Stimulated activated CD4-positive, alpha-beta T cell treated with anti-CD3 and anti-CD28 coated beads, Interleukin-1b, Interleukin-23, amount 100 ng/mL, for 24 hours (primary cell): ENCODE measurements at places on chromosomes 12 and 14.

GRCh38 chr12:47110011-47110541, 30.3 kb upstream of the AMIGO2 start:
- no peak for DNase-seq

DNA sequence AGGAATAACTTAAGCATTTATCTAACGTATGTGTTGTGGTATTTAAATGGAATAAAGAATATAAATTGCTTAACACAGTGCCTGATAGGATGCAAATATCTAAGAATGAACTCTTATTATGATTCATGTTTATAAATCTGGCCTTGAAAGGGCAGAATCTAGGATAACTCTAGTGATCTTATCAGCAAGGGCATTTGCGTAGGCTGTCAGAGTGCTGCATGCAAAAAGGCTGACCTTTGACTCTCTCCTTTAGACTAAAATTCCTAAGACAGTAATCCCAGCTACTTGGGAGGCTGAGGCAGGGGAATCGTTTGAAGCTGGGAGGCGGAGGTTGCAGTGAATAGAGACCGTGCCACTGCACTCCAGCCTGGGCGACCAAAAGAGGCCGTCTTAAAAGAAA, 31.3 kb upstream of the ANP32D start:
- no peak for DNase-seq

DNA sequence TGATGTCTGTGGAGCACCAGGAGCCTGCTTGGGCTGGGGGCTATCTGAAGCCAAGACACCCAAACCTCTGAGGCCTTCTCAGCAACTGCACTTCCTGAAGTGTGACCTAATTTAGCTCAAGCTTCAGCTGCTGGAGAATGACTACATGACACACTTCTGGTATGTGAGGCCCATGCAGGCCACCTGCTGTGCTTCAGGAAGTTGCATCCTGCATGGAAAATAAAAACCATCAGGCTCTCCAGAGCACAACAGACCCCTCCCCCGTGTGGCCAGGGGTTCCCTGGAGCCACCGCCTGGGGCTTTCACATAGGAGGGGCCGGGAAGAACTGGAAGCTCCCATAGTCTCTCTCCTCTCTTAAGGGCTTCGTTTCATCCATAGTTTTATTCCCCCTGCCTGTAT, 217.7 kb downstream of the SLC15A4 start:
- DNase-seq, result no peak

GRCh38 chr14:34665785-34666435, 36.0 kb upstream of the SNX6 start:
- no peak for DNase-seq

DNA sequence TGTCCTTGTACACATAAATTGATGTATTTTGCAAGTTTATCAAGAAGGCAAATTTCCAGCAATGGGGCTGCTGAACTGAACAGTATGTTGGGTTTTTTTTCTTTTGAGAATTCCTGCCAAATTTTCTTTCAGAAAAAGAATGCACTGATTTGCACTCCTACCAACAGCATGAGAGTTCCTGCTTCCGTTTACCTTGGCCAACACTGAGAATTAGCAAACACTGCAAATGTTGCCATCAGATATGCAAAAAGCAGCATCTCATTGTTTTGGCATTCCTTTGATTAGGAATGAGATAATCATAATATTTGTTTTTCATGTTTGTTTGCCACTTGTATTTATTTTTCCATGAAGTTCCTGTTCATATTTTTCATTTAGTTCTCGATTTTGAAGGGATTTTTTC, 82.4 kb downstream of the RTN1 start:
- DNase-seq, result no peak

DNA sequence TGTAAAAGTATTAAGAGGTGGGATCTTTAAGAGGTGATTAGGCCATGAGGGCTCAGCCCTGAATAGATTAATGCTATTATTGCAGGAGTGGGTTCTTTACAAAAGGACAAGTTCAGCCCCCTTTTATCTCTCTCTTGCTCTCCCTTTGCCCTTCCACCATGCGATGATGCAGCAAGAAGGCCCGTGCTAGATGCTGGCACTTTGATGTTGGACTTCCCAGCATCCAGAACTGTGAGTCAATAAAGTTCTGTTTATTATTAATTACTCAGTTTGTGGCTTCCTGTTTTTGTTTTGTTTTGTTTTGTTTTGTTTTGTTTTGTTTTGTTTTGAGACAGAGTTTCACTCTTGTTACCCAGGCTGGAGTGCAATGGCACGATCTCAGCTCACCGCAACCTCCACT, 10.1 kb downstream of the RNASE1 start:
- no peak for DNase-seq

- DNase-seq, result no peak
Measured at GRCh38 chr12:124902916-124903315, 11.5 kb downstream of the UBC start.

DNA sequence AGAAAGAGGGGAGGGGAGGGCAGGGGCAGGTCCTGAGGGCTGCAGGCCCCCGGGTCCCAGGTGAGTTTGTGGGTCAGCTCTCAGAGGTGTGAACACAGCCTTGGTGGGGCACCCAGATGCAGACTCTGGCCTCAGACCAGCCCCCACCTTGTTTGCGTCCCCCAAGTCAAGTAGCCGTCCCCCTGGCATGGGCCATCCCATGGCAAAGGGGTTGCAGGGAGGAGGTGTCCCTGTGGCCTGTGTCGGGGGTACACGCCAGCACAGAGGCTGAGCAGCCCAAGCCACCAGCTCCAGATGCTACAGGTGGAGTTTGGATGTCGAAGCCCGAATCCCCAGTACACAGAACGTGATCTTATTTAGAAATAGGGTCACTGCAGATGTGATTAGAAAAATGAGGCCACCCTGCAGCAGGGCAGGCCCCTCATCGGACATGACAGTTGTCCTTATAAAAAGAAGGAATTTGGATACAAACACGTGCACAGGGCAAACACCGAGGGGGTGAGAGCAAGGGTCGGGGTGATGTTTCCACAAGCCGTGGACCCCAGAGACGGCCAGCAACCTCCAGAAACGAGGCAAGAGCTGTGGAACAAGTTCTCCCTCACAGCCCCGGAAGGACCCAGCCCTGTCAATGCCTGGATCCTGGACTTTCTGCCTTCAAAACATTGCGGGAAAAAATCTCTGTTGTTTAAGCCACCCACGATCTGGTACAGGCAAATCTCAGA, 141.2 kb upstream of the C14orf180 start:
- no peak for DNase-seq

DNA sequence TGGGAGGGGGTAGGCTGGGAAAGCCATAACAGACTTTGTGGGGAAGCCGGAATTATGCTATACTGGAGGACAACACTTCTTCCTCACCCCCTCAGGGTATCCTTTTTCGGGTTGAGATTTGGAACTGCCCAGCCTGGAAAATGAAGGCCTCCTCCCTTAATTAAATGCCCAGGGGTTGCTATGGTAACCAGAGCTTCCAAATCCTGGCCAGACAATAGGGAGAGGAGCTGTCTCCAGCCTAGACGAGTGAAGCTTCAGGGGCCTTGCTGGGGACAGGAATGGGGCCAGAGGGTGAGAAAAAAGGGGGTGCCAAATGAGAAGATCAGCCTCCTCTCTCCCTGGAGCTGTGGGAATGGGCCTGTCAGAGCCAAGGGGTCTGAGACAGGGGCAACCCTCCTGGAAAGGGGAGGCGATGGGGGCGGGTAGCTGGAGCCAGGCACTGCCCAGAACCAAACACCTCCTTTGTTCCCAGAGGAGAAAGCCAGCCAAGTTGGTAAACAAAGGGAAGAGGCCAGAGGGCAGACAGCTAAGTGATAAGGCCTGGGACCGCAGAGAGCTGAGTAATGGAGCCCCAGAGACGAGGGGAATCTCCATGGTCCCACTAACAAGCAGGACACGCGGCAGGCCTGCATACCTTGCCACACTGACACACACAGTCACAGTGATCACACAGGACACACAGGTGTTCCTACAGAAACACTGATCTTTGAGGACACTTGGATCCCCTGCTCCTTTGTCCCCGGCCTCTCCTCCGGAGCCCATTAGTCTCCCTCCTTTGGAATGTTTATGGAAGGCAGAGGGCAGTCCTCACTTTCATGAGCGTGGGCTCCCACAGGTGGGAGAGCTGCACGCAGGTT, 17.9 kb upstream of the RND1 start:
- no peak for DNase-seq

DNA sequence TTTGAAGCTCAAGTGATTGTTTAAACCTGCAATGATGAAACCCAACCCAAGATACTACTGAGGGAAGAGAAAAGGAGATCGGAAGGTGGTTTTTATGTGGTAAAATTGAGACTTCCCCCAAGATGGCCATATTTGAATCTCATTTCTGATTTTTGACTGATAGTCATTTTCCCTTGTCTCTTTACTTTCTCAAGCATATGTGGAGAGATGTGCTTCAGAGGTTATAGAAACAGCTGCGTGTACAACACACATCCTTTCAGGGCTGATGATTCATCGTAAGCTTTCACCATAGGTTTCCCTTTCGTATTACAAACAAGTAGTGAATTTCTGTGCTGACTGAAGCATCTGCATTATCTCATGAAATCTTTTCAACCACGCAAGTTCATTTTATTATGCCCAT, 276.2 kb downstream of the EMP1 start:
- DNase-seq, result no peak

GRCh38 chr12:132190012-132190755, 45.9 kb downstream of the NOC4L start:
- DNase-seq, result no peak

DNA sequence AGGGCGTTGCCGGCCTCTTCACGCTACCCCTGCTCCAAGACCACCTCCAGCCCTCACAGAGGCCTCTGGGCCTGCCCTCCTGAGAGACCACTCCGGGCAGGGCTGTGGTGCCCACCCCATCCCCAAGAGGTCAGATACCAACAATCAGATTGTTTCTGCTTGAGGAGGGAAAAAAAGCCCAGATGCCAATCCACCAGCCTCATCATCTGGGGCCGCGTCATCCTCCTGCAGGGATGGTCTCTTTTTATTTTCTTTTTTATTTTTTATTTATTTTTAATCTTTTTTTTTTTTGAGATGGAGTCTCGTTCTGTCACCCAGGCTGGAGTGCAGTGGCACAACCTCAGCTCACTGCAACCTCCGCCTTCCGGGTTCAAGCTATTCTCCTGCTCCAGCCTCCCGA, 93.4 kb downstream of the FBXL14 start:
- no peak for DNase-seq

GRCh38 chr12:132522592-132523380, 32.8 kb downstream of the FBRSL1 start:
- DNase-seq, result no peak

DNA sequence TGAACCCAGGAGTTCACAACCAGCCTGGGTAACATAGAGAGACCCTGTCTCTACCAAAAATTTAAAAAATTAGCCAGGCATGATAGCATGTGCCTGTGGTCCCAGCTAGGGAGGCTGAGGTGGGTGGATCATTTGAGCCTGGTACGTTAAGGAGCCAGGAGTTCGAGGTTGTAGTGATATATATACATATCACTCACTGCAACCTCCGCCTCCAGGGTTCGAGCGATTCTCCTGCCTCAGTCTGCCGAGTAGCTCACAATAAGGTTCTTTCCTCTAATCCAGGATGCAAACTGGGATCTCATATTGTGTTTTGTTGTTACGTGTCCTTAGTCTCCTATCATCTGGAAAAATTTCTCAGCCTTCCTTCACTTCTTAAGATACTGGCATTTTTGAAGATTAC, 24.0 kb upstream of the GSC start:
- no peak for DNase-seq
